Upper lobe of right lung (tissue), 1 donor: ENCODE measurements at places on chromosomes 11 and 22. TPM values are rescaled to one million over a fixed set of nuclear protein-coding genes. Genes with fewer than 3 reads are reported as not detected.

Gene IL18BP
- total RNA-seq, result 21.5 TPM

Gene OR51B2
- not detected for total RNA-seq

Gene HEPHL1
- total RNA-seq, result not detected

Gene PATE2
- total RNA-seq, result not detected

Gene TLCD5
- 4.2 TPM for total RNA-seq

Gene ZNF280A
- not detected for total RNA-seq

Gene CPT1A
- 76.4 TPM for total RNA-seq

Gene TMEM191B
- 2.1 TPM for total RNA-seq

Gene ZNF70
- 6.1 TPM for total RNA-seq

Gene MS4A3
- not detected for total RNA-seq
